ENCODE measurements at places on chromosomes 2 and 18.

DNA sequence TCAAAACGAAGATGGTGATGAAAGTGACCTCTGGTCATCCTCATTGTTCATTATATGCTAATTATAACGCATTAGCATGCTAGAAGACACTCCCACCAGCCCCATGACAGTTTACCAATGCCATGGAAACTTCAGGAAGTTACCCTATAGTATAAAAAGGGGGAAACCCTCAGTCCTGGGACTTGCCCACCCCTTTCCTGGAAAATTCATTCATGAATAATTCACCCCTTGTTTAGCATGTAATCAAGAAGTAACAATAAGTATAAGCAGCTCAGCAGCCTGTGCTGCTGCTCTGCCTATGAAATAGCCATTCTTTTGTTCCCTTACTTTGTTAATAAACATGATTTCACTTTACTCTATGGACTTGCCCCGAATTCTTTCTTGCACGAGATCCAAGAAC is 70.5 kb upstream of the CHAC2 start:
- no peak for DNase-seq

DNA sequence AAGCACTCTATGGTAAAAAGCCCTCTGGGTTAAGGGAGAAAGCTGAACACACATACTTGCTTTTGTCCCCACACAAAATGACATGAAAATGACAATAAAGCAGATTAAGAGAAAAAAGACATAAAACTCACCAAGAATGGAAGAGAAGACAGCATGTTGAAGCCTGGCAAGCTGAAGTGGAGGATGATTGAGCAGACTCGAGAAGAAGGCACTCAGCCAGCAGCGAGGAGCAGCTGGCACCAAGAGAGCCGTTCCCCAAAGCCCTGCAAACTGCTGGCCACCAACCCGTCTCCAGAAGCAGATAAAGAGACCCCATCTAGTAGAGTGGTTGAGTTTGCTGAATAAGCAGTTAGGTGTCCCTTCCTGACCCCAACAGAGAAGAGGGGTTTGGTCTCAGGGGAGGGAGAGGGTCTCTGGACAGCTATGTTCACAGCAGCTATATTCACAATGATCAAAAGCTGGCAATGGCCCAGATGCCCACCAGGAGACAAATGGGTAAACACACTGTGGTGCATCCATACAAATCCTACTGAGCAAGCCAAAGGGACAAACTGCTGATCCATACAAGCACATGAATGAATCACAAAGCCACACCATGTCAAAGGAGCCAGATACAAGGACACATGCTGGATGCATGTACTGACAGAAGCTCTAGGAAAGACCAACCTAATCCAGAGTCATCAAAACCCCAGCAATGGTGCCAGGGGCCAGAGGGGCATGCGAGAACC is 36.9 kb downstream of the FAM168B start:
- DNase-seq: no peak

DNA sequence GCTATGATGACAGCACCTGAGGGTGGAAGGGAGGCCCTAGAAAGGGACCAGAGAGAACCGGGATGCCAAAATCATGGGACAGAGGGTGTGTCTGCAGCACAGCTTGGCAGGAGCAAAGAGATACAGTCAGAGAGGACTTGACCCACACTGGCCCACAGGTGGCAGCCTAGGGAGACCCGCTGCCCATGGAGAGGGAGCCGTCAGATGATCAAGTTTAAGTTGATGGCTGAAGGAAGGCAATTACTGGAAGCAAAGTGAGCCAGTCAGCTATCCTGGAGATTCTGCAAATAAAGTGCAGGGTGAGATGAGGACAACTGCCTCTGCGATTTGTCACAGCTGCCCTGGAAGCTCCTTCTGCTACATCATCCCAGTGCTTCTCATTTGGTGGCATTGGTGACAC is 74.0 kb downstream of the CMPK2 start:
- DNase-seq: no peak

GRCh38 chr2:74689671-74690070 is 35.6 kb downstream of the SEMA4F start:
- DNase-seq: no peak

DNA sequence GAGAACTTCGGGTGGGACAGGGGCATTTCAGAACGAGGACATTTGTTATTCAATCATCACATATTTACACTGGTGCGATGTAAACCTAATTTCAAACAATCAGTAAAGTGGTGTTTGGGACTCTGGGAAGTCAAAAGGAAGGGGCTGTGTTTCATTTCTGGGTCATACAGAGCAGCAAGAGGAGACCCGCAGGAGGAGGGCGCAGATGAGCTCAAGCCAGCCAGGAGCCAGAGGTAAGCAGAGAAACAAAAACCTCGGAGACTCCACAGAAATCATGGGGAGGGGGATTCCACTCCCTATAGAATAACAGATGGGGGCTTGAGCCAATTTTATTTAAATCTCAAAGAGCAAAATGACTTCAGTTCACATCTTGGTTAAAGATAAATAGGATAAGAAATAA is 55.4 kb downstream of the NEB start:
- no peak for DNase-seq

DNA sequence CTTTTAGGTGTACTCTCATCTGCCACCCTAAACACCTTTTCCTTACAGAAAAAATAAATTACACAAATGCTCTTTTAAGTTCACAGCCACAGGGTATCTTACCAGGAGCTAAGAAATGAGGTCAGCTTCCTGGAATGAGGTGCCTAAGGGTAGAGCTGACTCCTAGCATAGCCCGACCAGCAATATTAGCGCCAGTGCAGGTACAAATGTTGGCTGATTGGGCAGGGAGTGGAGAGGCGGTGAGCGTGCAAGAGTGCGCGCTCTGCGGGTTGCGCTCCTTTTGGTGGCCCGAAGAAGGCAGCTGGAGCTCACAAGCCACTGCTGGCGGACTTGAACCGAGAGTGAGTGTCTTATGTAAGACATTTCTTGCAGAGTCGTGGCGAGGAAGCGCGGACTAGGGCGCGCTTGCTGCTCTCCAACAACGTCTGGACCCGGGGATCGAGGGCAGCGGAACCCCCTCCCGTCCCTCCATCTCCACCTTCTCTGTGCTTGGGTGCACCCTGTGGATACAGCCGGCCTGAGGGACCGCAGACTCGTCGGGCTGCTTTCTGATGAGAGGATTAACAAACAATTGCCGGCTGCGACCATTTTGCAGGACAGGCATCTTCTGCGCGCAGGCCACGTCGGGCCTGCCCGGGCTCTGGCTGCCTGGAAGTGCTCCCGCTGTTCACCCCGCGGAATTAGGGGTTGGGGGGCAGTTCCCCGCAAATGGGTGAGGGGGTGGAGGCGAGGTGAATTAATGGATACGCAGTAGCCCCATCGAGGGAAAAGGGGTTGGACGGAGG is 17.3 kb downstream of the BOLA3 start:
- DNase-seq: no peak

DNA sequence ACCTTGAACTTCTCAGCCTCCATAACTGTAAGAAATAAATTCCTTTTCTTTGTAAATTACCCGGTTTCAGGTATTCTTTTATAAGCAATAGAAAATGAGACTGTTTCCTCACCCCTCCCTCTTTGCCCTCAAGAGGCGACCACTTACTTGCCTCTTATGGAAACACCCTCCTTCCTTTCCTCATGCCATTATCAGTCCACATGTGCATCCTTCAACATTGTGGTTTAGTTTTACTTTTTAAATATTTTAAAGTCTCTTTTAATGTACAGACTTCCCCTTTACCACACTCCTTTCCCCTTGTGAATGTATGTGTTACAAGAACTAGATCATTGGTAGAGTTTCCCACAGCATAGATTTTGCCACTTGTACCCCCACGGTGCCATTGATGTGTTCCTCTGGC is 202.4 kb upstream of the SIX2 start:
- no peak for DNase-seq

GRCh38 chr2:120343100-120343432 is 2.9 kb upstream of the INHBB start:
- no peak for DNase-seq
